ENCODE measurements at places on chromosomes 3 and 15.

DNA sequence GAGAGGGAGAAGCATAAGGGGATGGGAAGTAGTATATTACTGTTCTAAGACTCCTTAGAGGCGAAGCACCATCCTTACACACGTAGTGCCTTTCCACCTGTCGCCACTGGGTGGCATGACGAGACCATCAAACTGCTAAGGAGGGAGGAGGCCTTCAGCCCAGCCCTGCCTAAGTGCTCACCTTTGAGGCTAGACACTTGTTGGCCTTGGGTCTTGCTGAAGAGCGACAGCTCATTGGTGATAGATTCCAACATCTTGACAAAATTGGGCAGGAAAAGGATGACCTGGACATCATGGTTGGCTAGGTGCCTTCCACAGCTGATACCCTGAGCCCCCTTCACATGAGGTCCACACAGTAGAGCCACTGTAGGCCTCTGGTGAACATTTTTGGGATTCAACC, 19.6 kb downstream of the CLK3 start:
- no peak for DNase-seq

GRCh38 chr3:128707928-128708494, 18.0 kb upstream of the RAB7A start:
- no peak for DNase-seq

DNA sequence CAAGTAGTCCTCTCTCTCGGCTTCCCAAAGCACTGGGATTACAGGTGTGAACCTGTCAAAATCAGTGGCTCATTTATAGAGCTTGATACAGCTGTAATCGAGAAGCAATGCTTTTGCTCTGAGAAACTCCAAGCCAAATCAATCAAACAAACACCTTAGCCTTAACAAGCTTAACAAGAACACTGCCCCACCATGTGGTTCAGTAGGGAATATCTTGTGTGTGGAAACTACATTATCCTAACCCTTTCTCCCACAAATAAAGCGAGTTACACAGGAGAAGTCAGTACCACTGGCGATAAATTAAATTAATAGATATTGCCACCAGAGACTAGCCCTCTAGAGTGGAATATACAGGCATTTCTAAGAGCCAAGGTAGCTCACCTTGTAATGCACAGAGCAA, 13.9 kb downstream of the CDAN1 start:
- no peak for DNase-seq

DNA sequence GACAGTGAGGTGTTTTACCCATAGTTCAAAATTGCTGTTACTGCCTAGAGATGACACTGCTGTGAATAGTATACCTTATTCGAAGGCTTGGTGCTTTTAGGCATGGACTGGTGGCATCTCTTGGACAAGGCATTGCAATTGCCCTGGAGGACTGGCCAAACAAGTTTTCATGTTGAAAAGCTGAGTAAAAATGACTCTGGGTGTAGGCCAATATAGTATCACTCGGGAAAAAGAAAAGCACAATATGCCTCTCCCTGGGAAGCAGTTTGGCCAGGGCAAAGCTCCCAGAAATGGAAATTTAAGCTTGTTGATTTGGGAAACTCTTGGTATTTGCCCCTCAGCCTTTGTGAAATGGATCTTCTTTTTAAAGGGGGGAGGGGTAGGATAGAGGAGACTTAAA, 54.8 kb downstream of the ZNF609 start:
- DNase-seq = no peak

- no peak for DNase-seq
Observed at GRCh38 chr15:97688886-97689285, 271.6 kb upstream of the ARRDC4 start.

- DNase-seq = no peak
Observed at GRCh38 chr3:79074558-79074957, 693.2 kb downstream of the ROBO1 start.

DNA sequence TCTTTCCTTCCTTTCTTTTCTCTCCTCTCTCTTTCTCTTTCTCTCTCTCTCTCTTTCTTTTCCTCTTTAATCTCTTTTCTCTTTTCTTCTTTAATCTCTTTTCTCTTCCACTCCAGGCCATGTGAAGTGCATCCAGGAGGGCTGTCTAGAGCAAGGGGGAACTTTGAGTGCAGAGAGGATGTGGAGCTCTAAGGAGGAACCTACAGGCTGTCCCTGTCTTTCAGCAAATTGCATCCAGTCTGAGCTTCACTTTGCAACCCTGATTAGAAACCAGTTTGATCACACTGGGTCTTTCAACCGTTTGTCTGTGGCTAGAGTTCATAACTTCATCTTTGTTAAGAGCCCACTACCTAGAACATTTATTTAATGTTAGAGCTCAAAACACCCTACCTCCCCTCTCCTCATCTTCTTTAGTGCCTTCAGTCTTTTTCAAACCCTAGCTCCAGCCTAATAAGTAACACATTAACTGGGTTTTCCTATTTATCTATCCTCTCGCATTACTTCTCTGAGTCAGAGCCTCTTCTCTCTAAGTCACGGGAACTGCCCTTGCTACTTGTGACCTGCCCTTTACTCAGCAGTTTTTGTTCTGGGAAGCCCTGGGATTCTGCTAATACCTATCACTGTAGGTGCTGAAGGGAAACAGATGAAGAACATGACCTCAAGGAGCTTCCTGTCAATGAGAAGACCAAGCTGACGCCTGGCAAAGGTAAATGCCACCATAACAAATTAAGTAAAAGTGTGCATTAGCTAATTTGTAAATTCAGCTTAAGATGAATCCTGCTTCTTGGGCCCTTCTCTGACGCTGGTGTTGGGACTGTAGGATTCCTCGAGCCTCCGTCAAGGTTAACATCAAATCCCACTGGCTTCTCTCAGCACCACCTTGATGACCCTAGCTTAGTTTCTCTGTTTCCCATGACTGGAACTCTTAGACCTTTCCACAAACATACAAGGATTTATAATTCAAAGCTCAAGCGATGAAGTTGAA, at the start of gene GCNT3:
TSS of gene GCNT3 (plus strand) at position 508 of the 985 bp plus-strand sequence. CDS start 6,456 bp downstream, outside the sequence.
- DNase-seq = no peak

DNA sequence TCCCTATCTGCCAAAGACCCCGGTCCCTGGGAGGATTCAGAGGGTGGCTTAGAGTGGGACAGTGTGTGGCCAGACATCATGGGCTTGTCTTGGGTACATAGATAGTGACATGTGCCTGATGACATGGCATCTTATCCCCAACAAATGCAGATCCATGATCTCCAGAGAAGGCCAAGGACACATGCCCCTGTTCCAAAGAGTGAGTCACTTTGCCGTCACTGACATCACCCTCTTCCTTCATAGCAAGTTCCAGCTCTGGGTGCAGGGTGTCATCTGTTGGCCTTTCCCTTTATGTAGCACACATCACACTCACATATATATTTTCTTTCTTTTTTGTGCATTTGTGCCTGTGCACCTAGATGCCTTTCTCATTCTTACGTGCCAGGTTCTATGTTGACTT, 350.5 kb downstream of the LRTM1 start:
- no peak for DNase-seq

DNA sequence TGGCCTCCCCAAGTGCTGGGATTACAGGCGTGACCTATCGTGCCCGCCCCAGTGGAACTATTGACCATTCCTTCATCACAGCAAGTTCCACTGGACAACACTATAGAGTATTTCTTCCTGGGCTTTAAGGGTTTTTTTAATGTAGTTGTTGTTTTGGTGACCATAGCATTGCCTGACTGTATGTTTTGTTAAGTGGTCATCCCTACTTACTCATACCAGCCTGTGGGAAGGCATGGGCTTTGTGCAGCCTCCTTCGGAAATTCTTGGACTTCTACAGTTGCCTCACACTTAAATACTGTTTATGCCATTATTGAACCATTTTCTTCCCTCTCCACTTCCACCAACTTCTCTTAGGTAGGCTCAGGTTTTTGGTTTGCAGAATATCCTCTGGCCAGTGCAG, 19.9 kb upstream of the ALPK3 start:
- DNase-seq = no peak

All from right renal cortex interstitium (tissue), 3 donors.